ENCODE measurements at places on chromosomes 13 and 19.

DNA sequence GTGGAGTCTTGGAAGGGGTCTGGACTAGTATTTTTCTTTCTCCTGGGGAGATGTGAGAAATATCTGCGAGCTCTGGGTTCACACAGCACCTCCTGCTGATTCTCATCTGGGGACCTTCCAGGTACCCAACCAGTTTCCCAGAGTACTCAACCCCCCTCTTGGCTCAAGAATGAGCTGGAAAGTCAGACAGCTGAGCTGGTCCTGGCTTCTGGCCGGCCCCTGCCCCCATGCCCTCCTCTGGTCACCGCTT is 2.2 kb upstream of the PDE4A start:
- no peak for DNase-seq

- peak; percentile 20 for DNase-seq
These were observed at the start of gene DACH1 for GRCh38 chr13:71867131-71867814. Gene DACH1 (minus strand): TSS chr13:71867204.

DNA sequence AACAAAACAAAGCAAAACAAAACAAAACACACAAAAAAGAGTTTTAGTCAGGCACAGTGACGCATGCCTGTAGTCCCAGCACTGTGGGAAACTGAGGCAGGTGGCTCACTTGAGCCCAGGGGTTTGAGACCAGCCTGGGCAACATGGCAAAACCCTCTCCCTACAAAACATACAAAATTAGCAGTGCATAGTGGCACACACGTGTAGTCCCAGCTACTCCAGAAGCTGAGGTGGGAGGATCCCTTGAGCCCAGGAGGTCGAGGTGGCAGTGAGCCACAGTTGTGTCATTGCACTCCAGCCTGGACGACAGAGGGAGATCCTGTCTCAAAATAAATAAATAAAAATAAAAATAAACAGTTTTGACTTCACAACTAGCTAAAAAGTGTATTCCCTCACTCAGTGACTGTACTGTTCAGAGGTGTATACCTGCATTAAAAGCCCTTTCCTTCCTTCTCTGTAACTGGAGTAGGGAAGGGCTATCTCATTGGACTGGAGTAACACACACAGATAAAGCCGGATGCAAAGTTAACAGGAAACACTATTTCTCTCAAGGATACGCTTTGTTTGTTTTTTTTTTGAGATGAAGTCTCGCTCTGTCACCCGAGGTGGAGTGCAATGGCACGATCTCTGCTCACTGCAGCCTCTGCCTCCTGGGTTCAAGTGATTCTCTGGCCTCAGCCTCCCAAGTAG is 3.7 kb upstream of the BAX start:
- no peak for DNase-seq

DNA sequence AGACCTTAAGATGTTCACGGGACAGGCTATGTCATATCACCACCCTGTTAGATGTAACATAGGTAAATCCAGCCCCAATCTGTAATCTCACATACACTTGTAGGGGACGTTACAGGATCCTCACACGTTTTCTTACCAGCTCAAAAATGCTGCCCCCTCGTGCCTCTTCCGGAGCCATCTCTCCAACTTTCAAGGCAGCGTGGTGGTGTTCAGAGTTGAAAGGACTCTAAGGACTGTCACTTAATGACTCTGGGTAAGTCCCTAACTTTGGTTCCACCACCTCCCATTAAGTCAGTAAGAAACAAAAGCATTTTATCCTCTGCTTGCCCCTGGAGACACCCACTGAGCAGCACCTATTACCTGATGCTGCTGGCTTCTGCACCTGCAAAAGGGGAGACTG is 4.4 kb downstream of the MED26 start:
- DNase-seq, result no peak

DNA sequence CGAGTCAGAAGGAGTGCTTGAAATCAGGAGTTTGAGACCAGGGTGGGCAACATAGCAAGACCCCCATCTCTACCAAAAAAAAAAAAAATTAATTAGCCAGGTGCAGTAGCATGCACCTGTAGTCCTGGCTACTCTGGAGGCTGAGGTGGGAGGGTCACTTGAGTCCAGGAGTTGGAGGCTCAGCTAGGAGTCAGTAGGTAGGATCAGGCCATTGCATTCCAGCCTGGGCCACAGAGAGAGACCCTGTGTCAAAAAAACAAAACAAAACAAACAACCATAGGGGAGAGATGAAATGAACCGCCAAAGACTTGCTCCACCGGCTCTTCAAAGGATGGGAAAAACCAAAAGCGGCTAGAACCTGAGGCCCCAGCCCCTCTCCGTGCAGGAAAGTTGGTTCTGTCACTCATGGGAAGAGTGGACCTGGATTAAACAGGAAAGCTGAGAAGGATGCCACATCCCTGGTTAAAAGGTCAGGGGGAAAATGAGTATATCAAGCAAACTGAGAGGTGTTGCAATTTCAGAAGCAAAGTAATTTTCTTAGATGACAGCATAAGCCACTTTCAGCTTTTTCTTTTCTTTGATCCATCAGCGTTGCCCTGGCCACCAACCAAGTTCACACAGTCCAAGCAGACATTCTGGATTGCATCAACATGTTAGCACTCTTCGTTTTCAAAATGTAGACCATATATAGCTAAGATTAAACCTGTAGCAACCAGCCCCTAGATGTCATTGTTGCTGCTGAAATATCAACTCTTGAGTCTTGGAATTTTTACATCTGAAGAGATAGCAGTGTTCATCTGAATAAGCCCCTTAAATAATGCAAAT is 8.9 kb upstream of the ZNF507 start:
- DNase-seq, result no peak

DNA sequence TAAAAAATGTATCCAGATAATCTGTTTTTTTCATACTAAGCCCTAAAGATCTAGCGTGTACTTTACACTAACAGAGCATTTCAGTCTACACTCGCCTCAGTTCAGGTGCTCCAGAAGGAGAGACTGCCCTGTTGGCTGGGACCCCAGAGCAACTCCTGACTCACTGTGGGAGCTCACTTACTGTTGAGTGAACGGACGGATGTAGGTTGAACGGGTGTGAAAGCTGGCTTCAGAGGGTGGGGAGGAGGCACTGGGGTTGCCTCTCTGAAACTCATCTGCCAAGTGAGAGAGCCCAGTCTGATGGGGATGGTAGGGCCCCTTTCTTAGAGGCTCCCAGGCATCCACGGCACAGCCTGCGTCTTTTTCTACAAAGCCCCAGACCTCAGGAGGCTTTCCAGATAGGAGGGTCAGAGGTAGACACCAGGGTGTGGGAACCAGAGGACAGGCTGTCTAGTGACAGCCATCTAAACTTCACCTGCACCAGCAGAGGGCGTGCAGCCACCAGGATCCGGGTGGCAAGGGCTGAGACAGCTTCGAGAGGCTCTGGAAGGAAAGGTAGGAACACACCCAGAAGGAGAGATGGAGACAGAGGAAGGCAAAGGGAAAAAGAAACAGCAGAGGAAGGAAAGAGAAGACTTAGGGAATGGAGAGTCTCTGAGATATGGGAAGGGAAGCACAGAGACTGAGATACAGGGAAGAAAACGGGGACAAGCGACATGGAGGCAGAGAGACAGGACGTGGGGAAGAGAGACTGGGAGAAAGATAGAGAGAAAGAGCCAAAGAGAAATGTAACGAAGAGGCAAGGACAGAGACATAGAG is 3.7 kb downstream of the KASH5 start:
- no peak for DNase-seq

DNA sequence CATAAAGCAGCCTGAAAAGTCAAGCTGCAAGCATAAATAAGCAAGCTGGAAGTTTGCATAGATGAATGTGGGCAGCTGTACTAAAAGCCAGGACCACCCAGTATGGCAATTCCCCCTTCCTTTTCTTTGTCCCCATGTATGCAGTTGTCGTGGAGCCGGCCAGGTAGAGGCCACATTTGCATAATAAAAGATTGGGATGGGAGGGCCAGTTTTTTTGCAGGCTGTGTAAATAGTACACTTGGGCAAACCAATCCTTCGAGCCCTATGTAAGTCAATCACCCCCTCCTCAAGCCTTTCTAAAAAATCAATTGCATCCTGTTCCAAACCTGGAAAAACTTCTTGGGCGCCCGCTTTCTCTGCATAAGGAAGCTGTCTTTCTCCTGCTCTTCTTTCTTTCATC is 13.1 kb upstream of the ZNF99 start:
- no peak for DNase-seq

DNA sequence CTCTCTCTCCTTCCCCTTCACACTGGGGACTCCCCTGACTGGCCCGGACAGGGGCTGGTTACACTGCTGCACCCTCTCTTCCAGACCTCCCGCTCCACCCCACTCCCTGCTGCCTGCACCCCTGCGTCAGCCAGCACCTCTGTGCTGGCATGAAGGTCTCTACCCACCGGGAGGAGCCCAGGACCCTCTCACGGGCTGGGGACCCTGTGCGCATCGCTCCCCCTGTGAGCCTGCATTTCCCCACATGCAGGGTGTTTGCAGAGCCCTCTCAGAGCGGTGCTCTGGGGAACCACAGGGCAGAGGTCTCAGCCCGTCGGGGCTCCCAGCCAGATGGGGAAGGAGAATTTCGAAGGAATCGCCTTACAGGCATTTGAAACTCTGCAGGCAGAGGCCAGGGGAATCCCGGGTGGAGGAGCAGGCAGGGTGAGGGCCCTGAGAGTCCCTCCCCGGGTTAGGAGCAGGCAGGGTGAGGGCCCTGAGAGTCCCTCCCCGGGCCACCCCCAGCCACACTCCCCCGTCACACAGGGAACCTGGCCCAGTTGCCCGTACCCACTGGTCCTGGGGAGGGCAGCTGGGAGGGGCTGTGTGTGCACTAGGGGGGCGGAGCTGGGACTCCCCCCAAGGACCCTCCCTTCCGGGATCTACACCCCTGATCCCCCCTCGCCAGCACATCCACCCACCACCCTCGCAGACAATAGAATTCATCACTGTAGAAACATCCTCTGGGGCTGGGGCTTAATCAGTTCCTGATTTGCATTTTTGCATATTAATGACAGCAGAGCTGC is 16.3 kb upstream of the TCF3 start:
- DNase-seq, result no peak
